Fibroblast of skin of scalp (primary cell): ENCODE measurements at places on chromosomes 3 and 15.
A peak's percentile ranks its signal among the peaks of the same experiment; 100 is the strongest.

GRCh38 chr15:91182101-91182500 is 82.0 kb downstream of the SV2B start:
- DNase-seq, result no peak

- DNase-seq, result no peak
Observed at GRCh38 chr3:173402656-173403055, 5.1 kb downstream of the NLGN1 start.

- DNase-seq, result no peak
Observed at GRCh38 chr3:52847726-52848125, 12.9 kb upstream of the MUSTN1 start.

DNA sequence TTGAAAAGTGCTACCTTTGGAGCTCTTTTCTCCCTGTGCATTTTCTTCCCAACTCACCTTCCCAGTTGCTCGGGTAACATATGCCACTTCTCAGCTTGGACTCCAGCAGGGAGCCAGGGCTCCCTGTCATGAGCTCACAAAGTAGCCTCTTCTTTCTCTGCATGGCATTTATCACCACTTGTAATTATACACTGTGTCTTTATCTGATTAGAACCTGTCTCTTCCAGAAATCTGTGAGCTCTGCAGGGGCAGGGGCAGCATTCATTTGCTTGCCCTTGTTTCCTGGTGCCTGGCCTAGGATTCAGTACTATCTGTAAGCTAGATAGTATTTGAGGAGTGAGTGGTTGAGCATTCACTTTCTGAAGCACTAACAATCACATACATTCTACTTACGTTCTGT is 100.9 kb downstream of the CLSTN2 start:
- no peak for DNase-seq

DNA sequence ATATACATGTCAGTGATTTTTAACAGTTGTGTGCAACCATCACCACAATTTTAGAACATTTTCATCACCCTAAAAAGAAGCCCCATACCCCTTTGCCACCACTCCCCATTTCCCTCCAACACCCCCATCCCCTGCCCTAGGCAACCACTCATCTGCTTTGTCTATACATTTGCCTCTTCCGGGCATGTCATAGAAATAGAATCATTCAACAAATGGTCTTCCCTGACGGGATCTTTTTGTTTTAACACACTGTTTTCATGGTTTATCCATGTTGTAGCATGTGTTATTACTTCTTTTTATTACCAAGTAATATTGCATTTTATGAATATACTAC is 4.0 kb downstream of the VILL start:
- no peak for DNase-seq

DNA sequence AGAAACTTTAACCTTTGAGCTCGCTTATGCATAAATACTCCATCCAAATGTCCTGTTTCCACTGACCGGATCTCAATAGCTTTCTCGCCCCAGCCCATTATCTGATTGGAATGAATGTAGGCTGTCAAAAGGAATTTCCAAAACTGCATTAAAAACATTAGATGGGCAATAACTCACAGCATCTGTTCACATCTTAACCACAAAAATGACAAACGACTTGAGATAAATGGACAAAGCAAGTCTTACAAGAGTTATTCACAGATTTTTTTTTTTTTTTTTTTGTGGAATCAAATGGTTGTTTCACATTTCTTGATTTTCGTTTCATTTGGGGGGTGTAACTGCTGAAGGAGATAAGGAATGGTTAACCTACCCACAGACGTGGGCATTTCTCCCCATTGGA is 39.7 kb upstream of the SLC2A2 start:
- DNase-seq, result peak; percentile 35

GRCh38 chr3:28936154-28936553 is 344.7 kb upstream of the RBMS3 start:
- DNase-seq, result no peak

DNA sequence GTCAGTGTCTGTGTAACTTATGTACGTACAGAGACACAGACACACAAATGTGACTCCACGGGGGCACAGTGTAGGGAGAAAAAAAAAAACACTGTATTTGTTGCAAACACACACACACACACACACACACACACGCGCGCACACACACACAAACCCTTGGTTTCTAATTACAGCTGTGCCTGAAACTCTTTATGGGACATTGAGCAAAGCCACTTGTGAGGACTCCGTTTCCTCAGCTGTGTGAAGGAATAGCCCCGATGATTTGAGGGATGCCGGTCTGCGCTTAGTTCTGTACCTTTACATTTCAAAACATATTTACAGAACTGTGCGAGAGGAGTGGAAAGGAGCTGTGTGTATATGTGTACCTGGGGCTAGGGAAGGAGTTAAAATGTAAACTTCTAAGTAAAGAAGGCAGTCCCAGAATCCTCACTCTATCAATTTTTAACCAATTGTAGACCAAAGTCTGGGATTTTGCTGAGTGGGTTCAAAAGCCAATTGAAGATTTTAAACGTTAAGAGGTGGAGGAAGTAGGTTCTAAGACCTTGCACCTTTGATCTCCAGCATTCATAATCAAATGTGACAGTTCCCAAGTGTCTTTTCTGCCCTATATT is 5.3 kb upstream of the BCL6 start:
- no peak for DNase-seq

GRCh38 chr15:94252223-94252766 is 20.9 kb downstream of the MCTP2 start:
- no peak for DNase-seq

- peak; percentile 78 for DNase-seq
Observed at GRCh38 chr3:50347187-50347813, 1.8 kb upstream of the ZMYND10 start.

DNA sequence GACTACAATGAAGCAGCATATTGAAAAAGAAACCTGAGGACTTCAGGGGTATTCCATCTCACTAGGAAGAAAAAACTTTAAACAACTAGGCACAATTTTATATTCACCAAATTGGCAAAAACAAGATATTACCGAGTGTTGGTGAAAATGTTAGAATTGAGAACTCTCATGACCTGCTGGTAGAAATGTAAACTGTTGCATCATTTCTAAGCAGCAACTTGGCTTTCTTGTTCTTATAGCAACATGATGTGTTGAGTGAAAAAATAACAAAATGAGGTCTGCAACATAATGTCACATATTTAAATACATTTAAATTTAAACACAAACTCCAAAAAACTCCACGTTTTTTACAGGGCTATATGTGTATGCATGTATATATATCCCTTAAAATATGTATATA is 59.0 kb upstream of the SPPL2A start:
- no peak for DNase-seq

GRCh38 chr3:152977366-152977765 is 142.4 kb downstream of the P2RY1 start:
- DNase-seq, result no peak

DNA sequence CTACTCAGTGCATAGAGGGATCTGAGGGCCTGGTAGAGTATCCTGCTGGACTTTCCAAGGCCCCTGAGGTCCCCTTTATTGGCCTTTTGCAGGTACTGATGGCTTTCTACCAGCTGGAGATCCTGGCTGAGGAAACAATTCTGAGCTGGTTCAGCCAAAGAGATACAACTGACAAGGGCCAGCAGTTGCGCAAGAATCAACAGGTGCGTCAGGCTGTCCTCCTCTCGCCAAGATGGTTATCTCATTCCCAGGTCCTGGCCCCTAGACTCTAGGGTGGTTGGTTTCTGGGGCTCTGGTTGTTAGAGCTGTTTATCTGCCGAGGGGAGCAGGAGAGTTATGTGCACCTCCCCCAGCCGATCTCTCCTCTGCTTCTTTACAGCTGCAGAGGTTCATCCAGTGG is 9.3 kb downstream of the EIF2B5 start:
- DNase-seq, result no peak

GRCh38 chr3:187951452-187952190 is 202.3 kb upstream of the LPP start:
- no peak for DNase-seq

DNA sequence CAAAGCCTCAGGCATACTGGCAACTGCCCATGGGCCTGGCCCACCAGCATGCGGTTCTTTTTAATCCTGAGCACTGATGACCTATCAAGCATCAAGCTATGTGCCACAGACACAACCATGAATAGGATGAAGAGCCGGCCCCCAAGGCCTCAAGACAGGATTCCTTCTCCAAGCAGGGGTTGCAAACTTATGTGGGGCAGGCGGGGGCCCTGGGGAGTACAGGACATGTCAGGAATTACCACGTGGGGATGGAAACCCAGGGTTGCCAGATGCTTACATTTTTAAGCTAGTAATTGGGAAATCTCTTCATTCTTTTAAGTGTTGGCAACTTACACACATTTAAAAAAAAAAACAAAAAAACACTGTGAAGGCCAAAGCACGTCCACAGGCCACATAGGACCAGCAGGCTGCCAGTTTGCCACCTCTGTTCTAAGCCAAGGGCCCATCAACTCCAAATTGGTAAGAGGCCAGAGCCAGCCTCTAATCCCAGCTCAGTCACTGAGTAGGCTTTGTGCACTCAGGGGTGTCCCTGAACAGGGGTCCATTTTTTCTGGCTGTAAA is 32.8 kb downstream of the BDH1 start:
- DNase-seq, result peak; percentile 87

DNA sequence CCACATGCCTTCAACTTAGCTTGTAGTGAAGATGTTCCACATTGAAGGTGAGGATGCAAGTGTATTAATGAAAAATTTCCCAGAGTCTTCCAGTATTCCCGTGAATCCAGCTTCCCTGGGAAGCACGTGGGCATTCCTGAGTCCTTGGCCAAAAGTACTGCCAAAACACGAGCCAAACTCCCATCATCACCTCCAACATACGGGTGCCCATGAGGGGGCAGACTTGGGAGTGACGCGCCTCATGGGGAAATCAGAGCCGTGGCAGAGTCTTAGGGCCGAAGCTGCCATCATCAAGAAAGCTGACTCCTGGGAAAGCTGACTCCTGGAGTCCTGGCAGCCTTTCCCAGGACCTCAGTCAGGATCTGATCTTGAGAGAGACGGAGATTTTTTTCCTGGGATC is 20.1 kb upstream of the TM2D3 start:
- DNase-seq, result no peak

DNA sequence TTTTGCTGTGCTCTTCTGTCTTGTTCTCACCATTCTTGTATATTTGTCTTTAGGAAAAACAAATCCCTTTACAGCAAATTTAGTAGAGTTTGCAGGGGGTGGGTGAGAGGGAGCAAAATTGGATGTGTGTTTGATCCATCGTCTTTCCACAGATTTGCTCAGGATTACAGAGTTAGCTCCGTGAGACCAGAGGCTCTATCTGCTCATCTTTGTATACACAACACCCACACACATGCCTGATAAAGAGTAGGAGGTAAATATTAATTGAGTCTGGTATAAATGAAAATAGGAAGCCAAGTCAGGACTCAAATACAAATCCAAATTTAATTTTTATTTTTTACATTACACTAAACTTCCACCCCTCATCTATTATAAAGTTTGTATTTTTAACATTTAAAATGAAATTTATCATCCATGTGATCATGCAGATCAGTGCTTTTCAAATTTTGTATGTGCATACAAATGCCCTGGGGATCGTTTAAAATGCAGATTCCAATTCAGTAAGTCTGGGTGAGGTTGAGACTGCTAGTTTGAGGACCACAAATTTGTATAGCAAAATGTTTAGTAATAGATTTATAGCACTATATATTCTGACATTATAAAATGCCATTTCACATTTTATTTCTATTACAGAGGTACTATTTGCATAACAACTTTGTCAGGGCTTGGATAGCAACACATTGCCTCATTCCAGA is 326.7 kb downstream of the LSAMP start:
- DNase-seq, result no peak

DNA sequence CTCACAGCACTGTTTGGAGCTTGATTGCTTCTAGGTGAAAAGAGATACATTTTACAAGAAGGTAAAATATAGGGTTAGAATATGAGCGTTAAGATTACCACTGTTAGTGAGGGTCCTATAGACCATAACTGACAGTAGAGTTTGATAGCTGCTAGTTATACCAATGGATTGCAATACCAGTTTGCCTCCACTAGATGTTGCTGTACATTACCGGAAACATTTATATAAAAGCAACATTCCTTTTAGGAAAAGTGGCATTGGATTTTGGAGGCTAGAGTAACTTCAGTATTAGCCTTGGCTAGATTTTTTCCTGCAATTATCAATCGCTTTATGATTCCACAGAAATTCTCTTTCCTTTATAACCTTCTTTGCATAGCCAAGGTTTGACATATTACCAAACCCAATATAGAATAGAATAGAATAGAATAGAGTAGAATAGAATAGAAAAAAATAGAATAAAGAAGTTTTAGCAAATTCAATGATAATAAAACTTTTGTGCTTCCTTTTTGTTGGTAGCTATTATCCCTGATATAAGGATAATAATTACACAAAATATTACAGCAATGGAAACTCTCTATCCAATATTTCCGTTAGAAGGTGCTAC is 1093.6 kb upstream of the ALCAM start:
- DNase-seq, result peak; percentile 63

- no peak for DNase-seq
Observed at GRCh38 chr3:189589179-189589569, 42.0 kb upstream of the TP63 start.

DNA sequence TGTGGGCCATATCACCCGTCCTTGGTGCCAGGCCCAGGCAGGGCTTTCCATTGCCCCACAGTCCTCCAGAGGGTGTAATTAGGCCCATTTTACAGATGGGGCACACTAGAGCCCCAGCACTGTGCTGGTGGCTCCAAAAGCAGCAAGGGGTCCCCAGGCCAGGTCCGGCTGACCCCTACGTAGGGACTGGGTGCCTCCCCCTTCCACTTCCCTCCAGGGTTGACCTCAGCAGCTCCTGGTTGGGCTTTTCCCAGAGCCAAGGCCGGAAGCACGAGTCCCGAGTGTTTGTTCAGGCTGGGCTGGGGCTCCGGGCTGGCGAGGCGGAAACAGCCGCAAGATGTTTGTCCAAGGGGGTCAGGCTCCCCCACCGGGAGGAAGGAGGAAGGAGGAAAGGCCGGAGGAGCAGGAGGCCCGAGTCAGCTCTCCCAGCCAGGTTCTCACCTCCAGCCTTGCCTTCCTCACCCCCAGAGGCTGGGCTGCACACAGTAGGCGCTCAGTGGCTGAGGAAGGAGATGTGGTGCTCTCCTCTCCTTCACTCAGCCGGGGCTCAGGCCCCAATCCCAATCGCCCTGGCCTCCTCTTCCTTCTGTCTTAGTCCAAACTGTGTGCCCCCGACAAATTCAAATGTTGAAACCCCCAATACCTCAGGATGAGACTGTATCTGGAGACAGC is 17.1 kb upstream of the PLXND1 start:
- no peak for DNase-seq

DNA sequence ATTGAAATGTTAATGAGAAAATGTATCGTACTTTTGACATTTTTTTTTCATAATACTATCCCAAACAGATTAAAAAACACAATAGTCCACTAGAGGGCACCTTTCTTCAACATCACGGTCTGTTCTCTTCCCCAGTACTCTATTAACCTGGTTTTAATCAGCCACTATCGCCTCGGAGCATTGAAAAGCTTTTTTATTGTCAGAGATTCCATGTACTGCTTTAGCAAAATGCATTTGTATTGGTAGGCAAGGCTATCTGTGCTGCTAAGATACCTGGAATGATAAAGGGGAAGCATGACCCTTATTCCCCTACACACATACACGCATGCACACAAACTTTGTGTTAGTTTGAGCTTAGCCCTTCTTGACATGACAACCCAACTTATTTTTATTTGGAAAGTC is 160.1 kb upstream of the IL12A start:
- DNase-seq, result peak; percentile 67
